Epithelial cell of prostate (primary cell): ENCODE measurements at places on chromosomes 3 and 15.
A peak's percentile ranks its signal among the peaks of the same experiment; 100 is the strongest.

- no peak for DNase-seq
Observed at GRCh38 chr3:129005526-129006303, 4.6 kb downstream of the EFCC1 start.

DNA sequence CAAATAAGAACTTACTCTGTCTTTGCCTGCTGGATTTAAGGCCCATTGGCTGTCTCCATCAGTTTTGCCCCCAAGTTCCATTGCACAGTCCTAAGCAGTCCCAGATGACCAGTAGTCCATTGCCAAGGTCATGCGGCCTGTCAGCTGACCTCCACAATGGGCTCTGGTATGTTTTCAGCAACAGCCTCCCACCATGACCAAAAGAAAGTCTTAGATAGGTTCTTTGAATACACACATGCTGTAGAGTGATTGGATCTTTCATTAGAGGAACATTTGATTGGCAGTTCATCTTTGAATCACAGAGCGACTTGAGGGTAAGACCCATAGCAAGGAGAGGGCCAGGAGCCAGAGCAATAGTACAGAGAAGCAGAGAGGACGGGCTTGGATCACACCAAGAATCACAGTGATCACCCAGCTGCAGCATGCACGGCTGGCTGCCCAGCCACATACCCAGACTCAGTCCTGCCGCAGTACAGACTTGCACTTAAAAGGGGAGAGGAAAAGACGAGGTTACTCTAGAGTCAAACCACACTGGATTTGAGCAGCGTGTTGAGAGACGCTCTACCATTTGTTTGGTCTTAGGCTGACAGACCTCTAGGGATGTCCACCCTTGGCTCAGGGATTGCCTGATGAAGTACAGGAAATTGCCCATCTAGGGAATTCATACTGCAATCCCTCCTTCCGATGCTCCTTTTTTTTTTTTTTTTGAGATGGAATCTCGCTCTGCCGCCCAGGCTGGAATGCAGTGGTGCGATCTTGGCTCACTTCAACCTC is 50.4 kb downstream of the APH1B start:
- DNase-seq, result no peak

DNA sequence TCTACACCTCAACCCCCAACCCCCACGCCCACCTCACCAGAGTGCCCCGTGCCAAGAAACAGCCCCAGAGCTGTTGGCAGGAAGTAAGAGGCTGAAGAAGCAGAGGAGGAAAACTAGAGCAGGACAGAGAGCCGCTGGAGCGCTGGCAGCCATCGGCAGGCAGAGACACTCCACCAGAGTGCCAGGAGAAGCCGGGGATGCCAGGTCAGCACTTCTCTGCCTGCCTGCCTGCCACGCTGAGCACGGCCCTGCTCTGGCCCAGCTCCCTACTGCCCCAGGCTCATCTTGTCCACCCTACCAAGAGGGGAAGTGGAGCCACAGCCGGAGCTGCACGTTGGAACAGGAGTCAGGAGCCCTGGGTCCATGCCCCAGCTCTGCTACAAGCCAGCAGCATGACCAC is 29.7 kb downstream of the CACNA2D2 start:
- no peak for DNase-seq

DNA sequence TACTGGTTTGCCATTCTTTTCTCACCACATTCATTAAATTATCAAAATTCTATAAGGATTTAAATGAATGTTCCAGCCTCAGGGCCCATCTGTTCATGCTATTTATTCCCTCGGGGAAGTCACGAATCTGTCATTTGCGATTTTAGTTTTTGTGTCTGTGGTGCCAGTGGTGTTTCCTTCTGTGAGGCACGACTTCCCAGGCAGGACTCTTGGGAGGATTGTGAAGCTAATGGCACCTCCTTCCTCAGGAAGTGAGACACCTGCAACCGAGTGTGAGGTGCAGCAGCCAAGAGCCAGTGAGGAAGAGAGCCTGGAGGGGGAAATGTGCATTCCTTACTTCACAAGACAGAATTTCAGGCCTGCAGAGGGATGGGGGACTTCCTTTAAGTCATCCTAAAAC is 24.1 kb downstream of the SV2B start:
- DNase-seq, result no peak

DNA sequence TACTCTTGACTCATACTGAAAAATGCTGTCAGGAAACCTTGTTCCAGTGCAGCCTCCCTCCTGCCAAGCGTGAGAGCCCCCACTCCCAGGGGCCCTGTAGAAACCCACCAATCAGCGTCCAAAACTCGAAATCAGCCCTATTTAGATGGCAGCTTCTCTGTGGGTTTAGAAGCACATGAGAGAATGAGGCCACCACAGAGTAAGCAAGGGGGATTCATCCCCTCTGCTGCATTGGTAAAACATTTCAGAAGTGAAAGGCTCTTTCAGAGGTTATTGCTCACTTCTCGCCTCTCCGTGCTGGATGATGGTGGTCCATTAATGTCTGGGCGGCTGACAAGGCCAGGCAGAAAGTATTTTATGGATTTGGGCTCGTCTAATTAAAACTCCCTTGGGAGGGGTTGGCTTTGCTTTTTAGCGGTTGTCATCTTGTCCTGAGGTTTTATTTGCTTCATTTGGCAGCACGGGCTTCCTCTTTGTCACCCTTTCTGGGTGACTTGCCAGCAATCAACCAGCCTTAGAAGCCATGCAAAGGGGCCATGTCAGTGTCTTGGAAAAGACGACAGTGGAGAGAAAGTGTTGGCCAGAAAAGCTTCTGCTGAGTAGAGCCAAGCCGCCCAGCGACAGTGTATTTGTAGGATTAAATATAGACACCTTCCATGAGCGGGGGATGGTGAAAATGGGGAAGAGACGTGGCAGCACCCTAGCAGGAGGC is 145.5 kb downstream of the ATP10A start:
- DNase-seq, result no peak

GRCh38 chr3:174202116-174202515 is 657.0 kb upstream of the NAALADL2 start:
- DNase-seq, result no peak

DNA sequence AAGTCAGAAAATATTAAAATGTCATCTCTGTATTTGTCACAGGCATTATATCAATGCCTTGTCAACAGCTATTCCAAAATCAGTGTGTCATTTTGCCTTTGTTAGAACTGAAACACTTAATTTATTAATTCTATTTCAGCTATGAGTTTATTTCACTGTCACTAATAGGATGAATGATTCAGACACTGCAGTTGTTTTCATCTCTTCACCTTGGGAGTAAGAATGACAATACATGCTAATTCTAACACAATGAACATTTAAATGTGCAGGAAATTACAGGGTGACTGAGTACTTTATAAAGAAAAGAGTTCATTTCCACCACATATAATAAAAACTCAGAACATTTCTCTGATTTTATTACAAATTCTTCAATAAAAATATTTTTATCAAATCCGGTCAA is 109.7 kb downstream of the P2RY1 start:
- no peak for DNase-seq

- DNase-seq, result peak; percentile 16
Observed at GRCh38 chr3:31614162-31614921, 81.6 kb downstream of the STT3B start.

DNA sequence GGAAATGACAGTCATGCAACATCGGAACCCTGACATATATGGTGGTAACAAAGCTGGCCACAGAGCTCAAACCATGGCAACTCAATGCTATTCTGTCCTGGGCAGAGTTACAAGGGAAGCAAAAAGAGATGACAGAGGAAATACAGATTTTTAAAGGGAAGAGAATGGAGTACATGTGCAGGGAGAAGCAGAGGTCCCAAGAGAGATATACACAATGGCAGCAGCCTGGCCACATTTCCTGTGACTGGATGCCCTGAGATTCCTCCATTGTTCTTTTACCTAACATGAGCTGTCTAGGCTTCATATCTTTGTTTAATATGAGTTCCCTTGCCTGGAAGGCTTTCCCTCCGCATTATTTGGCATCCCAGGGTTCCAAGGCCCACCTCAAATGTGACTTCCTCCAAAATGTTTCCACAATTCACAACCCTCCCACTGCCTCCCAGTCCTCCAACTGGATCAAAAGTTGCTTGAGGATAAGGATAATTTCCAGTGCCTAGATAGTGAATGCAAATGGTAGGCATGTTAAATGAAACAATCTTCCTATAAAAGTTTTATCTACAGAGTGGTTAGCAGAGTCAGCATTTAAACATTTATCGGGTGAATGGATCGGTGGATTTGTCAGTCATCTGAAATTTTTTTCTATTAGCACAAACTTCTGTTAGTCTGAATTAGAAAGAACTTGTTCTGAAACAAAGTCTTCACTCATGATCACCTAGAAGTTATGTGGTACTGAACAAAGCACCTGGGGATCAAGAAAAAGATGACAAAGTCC is 86.2 kb downstream of the DHX30 start:
- DNase-seq, result no peak

- DNase-seq, result no peak
Observed at GRCh38 chr15:91862891-91863504, 9.5 kb downstream of the SLCO3A1 start.

- no peak for DNase-seq
Observed at GRCh38 chr3:1200371-1200770, 107.5 kb downstream of the CNTN6 start.

GRCh38 chr3:166889241-166889640 is 490.9 kb downstream of the ZBBX start:
- peak; percentile 44 for DNase-seq

- no peak for DNase-seq
Observed at GRCh38 chr15:66891776-66892175, 173.6 kb upstream of the SMAD3 start.

DNA sequence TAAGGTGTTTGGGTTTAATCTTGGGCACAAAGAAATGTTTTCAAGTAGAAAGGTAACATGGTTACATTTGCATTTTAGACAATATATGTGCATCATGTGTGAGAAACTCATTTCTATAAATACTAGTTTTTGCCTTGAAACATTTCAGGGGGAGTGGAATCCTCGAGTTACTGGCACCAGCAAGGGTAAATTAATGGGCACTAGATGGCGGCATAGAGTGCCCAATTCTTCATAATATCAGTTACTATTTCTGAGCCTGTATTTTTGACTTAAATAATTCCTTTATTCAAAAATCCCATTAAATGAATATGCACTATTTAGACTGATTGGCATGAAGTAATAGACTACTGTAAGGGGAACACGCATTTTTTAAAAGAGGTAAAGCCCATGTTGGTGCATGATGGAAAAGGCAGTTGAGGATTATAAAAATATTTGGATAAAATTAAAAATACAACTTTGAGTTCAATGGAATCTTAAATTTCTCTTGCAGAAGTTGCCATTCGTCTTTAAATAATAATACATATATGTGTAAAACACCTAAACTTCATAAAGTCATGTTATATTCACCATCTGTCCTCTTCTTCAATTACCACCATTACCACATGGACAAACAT is 106.3 kb downstream of the ZBTB20 start:
- no peak for DNase-seq

DNA sequence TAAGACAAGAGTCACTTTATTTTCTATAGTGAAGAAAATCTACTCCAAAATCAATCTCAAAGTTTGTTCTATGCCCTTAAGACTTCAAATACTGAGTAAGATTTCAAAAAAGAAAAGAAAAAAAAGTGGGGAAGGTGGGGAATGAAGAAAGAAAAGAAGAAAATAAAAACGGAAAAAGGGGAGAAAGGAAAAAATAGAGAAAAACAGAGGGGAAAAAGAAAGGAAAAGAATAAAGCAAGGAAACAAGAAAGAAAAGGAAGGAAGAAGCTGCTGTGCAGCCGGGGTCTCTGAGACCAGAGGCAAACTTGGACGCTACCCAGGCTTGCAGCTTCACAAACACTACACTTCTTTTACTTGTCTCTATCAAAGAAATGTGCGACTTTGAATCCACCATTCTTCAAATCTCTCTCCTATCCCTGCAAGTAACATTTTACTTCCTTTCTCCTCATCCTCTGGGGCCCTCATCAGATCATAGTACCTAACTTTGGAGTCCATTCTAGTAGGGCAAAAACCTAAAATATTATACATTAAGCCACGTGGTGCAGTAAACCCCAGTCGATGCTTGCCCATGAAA is 279.8 kb downstream of the FOXP1 start:
- no peak for DNase-seq

GRCh38 chr3:173743111-173743510 is 345.6 kb downstream of the NLGN1 start:
- DNase-seq, result no peak

- no peak for DNase-seq
Observed at GRCh38 chr15:100878648-100879047, 983 bp upstream of the ALDH1A3 start.

DNA sequence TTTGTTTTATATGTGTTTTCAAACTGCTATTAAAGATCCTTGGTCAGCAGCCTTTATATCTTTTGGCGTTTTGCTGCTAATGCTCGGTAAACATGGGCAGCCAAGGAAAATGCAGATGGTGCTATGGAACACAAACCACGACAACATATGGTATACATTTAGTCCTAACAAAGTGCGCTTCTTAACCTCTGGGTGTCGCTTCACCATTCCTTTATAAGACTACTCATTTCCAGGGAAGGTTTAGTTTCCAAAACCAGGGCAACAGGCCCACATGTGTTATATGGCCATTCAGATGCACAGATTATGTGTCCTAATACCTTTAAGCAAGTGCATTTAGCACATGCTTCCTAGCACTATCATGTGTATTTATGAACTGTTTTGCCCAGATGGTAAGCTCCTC is 14.7 kb downstream of the SHOX2 start:
- no peak for DNase-seq

DNA sequence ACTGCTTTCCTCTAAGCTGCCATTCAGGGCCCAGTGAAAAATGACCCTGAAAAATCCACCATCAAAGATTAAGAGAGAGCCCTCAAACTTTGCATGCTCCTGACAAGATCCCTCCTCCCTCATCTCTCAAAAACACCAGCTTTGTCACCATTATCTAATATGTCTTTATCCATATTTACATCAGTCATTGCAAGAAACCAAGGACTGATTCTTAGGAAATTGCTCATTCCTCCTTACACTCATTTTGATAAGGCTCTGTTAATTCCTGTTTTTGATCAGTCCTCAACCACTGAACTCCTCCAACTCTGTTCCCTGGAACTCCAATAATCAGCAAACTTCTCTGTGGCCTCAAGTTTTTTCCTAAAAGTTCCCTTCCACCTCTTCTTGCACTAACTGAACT is 51.8 kb downstream of the CD200 start:
- no peak for DNase-seq

- peak; percentile 33 for DNase-seq
Observed at GRCh38 chr3:20080956-20081554, 40.8 kb downstream of the KAT2B start.

- DNase-seq, result no peak
Observed at GRCh38 chr15:29665444-29666003, 156.7 kb downstream of the TJP1 start.

DNA sequence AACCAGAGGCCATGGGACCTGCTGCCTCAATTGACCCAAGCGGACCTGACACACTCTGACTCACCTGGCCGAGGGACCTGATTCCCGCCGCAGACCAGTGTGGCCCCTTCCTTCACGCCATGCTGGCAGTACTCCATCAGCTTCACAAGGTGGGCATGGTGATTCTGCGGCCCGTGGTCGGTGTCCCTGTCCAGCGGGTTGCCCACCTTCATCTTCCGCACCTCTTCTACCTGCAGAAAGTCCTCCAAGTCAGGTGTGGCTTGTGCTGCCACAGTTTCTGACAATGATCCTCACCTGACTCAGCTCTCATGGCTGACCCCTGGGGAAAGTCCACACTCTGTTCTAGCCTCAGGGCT is 25.9 kb upstream of the SLC41A3 start:
- DNase-seq, result no peak
